M059J (cell line): ENCODE measurements at places on chromosomes 13 and 19. TPM values are rescaled to one million over a fixed set of nuclear protein-coding genes. Genes with fewer than 3 reads are reported as not detected.
A peak's percentile ranks its signal among the peaks of the same experiment; 100 is the strongest.

GRCh38 chr13:53216773-53217172 is 188.2 kb downstream of the OLFM4 start:
- no peak for DNase-seq

DNA sequence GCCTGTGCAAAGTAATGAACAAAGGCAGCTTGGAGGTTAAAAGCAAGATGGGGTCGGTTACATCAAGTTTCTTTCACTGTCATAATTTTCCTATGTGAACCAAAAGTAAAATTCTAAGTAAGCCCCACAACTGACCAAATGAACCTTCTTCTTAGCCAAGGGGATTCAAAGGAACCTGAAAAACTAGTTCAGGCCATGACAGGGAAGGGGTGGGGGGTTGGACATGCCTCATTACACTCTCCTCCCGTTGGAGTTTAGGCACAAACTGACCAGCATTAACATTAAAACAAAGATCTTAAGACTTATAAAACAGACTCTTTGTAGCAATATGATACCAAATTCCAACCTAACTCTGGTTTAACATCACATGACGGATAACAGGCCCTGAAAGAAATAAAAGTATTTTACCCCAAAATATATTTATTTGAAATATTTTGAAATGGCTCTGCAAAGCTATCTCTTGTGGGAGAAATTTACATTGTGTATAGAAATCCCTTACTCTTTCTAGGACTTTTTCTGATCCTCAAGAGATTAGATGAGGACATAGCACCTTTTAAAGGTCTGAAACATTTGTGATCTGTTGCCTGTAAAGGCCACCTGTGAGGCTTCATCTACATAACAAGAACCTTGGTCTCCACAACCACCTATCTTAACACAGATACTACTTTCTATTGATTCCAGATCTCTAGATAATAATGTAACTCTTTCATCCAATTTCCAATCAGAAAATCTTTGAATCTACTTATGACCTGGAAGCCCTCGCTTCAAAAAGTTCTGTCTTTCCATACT is 1829.0 kb upstream of the MIR17HG start:
- DNase-seq = no peak

GRCh38 chr13:20672772-20673171 is 30.7 kb upstream of the IL17D start:
- DNase-seq = no peak

- no peak for DNase-seq
Measured at GRCh38 chr19:17931532-17932191, 1.2 kb upstream of the CCDC124 start.

Gene WASF3
- 4.7 and 10.1 TPM in 2 replicates for total RNA-seq

Gene SYDE1
- total RNA-seq = 19.7 and 38.3 TPM in 2 replicates

Gene OR7C1
- 0.02 TPM in 1 of 2 replicates, not detected in the other for total RNA-seq

DNA sequence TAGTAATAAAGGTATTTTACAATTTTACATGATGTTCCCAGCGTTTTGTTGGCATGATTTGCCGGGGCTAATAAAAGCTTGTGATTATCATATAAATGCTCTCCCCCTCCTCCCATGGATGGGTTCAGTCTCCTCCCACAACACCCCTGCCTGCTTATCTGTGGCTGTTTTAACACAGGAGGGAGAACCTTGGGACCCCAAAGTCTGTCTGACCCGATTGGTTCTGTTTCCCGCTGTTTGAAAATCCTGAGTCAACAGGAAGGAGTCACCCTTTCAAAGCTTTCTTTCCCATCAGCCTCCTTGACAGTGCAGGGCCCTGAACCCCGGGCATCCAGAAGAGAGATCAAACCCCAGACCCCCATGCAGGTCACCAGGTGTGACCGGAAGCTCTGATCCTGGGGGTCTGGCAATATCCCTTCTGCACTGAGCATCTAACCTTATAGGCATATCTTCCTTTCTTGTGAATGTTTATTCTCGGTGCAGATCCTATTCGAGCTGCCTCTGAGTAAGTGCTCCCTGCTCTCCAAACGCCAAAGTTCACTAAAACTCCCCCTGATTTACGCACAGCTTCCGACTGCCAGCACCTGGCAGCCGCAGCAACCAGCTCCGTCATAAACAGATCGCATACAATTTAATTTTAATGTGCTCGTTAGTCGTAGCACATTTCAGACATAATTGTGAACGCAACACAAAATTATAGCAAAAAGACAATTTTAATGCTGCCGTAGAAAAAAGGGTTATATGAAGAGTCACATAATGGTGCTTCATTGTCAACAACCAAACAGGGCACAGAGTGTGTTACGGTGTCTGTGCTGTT is 74.8 kb downstream of the TSHZ3 start:
- no peak for DNase-seq

Gene MAN2B1
- 57.8 and 68.4 TPM in 2 replicates for total RNA-seq

GRCh38 chr13:97194479-97194878 is 27.7 kb upstream of the MBNL2 start:
- DNase-seq = peak; percentile 92

DNA sequence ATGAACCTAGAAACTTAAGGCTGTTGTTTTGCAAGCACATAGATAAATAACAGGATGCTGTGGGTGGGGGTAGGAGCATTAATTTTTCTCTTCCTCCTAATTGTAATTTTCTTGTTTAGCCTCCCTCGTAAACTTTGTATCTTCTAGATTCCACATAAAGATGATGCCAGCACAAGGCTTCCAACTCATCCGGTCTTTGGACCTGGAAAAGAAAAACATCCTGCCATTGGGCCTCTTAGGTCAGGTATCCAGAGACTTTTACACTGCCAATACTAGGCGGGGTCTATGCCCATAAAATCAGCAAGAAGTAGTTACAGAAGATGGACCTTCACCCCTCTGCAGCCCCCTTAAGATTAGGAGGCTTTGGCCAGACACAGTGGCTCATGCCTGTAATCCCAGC is 35.4 kb upstream of the KPNA3 start:
- no peak for DNase-seq

GRCh38 chr19:5825178-5825577 is 14.3 kb downstream of the FUT6 start:
- no peak for DNase-seq

- no peak for DNase-seq
Measured at GRCh38 chr19:44947041-44947581, 1.3 kb downstream of the APOC2 start.

GRCh38 chr19:13623716-13624710 is 117.7 kb upstream of the CACNA1A start:
- peak; percentile 37 for DNase-seq

Gene PRDX2
- total RNA-seq = 178 and 300 TPM in 2 replicates

- DNase-seq = no peak
Measured at GRCh38 chr19:24099829-24100228, 12.8 kb downstream of the ZNF254 start.

DNA sequence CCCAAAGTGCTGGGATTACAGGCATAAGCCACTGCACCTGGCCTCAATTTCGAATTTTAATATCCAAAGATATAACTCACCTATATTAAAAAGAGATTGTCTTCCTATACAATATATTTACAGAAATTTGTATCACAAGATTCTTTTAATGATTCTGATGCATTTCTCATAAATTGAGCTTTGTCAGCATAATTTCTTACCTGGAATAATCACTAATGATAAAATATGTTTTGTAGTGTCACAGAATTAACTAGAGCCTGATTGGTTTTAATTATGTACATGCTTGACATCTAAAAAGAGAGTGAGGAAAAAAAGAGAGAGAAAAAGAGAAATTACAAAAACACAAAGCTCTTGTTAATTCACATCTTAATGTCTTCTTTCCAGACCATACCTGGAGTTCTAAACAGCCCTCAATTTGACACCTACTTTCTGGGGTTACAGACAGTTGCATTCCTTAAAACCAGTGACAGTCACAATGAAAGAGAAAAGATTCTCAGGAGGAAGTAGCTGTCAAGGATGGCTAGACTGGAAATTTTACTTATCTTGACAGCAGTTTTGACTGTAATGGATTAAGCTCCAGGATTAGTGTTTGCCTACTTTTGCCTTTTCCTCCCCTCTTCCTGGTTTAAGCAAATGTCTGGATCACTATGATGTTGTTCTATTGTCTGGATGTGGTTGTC is 214.4 kb downstream of the SPRY2 start:
- DNase-seq = no peak

DNA sequence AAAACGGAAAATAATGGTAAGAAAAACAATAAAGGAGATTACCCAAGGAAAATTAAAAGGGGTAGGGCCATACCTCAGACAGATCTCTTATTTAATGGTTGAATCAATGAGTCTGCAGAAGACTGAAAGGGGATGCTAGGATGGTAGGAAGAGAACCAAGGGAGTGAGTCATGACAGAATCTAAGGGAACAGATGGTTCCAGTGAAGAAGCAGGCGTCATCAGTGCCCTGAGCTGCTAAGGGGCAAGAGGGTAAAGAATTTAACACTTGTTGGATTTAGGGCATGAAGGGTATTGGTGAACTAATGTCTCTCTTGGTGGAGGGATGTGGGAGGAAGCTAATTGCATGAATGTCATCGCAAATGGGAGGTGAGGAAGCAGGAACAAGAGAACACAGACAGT is 329.2 kb upstream of the TSHZ3 start:
- DNase-seq = no peak

DNA sequence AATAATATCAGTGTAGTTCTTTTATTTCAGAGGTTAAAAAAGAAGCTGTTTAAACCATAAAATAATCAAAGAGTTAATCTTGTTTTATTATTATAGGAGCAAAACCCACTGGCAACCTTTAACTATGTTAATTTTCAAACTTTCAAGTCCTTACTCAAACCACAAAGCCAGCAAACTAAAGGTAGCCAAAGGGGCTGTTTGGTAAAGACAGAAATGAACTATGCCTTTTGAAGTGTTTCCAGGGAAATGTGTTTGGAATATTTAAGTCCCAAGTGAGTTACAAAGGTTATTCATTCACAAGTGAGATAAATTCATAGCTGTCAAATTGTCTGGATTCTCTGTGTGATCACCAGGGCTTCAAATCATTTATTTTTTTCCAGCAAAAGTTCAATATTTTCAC is 264.7 kb downstream of the MZT1 start:
- DNase-seq = peak; percentile 14

- DNase-seq = peak; percentile 50
Measured at GRCh38 chr19:32404933-32405430, 588 bp upstream of the DPY19L3 start.

GRCh38 chr13:28494504-28494777 is 487 bp downstream of the FLT1 start:
- DNase-seq = no peak

GRCh38 chr19:16969135-16969534 is 57.5 kb downstream of the CPAMD8 start:
- DNase-seq = no peak

Gene PSG5
- total RNA-seq = 44.3 and 48.9 TPM in 2 replicates

GRCh38 chr19:5996102-5996501 is 18.2 kb upstream of the RANBP3 start:
- no peak for DNase-seq

DNA sequence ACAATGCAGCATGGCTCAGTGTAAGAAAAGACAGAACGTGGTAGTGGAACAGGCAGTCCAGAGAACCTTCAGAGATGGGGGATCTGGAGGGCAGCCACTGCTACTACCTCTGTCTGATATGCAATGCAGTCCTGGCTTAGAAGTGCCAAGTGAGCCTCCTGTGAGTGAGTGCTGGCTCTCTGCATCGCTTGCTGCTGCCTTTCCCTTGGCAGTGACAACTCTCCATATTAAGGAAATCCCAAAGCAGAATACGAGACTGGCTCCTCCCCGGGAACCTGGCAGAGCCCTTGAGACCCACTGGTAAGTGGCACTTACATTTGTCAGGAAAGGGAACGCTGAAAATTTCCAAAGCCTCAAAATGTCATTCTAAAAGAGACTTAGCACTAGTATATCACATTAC is 7.5 kb downstream of the DOCK9 start:
- no peak for DNase-seq

DNA sequence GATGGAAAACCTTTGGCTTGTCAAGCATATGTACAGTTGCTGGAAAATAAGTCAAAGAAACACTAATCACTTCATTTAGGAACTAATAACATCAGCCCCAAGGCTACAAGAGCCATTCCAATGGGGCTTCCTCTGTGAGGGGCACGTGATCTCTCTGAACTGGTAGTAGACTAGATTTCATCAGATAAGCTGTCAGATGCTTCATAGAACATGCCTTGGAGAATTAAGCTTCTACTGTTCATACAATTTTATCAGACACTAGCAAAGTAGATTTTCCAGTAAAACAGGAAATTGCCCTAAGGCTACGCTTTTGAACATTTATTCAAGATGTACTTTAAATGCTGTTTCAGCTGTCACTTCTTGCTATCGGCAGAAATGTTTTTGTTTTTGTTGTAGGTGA is 107.8 kb downstream of the EDNRB start:
- DNase-seq = no peak

GRCh38 chr13:113638173-113638746 is 19.7 kb downstream of the ATP4B start:
- no peak for DNase-seq

Gene FBL
- total RNA-seq = 153 and 191 TPM in 2 replicates
